ENCODE measurements at places on chromosomes 1 and 21.

DNA sequence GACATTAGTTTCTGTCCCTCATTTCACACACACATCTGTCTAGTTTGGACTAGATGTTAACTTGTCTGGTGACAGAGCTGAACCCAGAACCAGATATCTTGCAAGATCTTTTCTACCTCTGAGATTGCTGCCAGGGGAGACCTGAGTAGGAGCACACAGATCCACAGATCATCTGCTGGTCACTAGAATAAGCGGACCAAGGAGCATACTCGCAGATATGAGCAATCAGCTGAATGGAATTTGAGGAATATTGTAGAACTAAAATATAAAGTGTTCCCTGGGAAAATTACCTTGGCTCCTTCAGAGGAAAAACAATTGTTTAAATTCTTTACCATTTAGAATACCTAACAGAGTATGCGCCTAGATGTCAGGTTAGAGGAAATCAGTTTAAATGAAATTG is 90.7 kb downstream of the TNFSF18 start:
- no peak for DNase-seq

- no peak for DNase-seq
Measured at GRCh38 chr1:153293480-153293775, 19.3 kb downstream of the PGLYRP3 start.

GRCh38 chr1:37480581-37481288 is 6.4 kb downstream of the ZC3H12A start:
- no peak for DNase-seq

DNA sequence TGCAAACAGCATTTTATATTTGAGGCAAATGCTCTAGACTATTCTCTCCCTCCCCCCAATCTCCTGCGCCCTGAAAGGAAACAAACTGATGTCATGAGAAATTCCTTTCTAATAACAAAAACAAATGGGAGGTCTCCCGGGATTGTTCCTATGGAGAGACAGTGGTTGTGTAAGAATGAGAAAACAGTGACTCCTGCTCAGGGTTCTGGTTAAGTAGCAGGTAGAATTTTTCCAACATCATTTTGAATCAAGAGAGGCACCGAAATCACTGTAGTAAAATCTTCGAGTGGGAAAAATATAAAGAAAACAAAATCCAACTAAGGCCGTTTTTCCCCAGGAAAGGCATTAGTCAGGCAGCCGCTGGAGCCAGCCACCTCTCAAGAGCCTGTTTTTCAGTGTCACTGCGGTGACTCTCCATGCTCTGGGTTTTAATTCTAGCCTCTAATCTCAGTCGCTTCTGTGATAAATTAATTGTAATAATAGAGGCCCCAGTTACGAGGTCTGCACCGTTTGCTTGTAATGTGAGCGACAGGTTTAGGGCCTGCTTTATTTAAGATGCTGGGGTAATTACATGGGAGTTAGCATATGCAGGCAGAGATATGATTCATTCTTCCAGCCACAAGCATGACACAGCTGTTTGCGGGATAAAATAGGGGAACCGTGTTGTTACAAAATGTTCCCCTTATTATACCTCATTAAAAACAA is 80.3 kb downstream of the RNF220 start:
- no peak for DNase-seq

- DNase-seq: no peak
Measured at GRCh38 chr1:18637511-18637960, 6.9 kb downstream of the PAX7 start.

GRCh38 chr1:84143796-84144565 is at the start of gene PRKACB:
Gene PRKACB, plus strand, starts transcription at chr1:84144271. Its CDS starts 91 bp downstream, at chr1:84144362.
- DNase-seq: no peak

DNA sequence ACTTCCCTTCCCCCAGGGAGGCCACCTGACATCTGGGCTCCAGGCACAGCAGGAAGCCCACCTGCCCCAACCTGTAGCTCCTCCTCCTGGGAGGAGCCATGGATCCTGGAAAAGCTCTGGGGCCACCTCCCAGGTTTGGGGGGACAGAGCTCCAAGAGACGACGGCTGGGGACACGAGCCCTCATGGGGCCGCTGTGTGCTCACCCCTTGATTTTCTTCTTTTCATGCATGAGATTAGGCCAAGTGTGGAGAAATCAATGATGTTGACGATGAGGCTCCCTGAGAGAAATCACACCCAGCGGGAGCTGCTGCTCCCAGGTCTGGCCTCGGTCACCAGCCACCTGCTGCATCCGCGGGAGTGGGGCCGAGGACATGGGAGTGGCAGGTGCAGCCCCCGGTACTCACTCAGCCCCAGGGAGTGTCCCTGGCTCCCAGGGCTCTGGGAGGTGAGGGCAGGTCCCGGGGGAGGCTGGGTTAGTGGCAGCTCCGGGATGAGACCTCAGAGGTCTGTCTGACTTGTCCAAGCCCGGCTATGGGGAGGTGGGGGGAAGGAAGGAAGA is 8.7 kb downstream of the TNFRSF14 start:
- no peak for DNase-seq

DNA sequence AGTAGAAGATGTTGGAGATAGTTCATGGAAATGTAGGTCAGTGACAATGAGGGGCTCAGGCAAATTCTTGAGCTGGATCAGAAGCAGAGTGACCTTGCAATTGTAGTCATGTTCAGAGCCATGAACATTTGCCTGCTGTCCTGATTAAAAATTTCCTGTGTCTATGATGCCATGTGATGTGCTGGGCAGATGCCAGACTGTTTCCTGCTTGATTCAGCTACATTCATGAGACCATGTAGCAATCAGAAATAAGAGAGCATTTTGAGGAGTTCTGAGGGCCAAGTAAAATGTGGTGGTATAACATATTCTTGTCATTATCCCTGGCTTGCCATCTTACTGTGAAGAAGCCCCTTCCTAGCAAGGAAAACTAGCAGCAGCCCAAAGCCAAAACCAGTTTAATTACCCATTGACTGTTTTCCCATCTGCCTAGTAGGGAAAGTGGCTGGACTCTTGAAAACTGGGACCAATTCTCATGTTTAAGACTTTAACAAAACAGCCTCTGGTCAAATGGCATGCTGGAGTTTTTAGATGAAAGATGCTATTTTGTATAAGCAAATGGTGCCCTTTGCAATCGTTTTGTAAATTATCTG is 118.3 kb downstream of the NOS1AP start:
- DNase-seq: no peak

DNA sequence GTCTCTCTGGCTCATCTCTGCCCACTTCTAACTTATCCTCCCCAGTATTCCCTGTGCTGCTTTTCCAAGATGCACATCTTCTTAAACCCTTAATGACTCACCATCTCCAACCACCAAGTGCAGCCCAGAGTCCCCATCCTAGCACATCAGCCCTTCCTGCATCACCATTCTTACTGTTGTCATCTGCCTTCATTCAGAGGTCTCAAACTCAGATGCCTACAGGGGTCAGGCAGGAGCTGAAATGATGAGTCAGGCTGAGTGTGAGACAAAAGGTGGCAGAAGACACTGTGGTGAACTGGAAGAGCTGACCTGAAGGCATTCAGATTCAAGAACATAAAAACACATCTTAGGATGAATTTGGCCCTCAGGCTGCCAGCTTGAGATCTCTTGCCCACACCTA is 34.6 kb downstream of the OLFML2B start:
- DNase-seq: no peak

DNA sequence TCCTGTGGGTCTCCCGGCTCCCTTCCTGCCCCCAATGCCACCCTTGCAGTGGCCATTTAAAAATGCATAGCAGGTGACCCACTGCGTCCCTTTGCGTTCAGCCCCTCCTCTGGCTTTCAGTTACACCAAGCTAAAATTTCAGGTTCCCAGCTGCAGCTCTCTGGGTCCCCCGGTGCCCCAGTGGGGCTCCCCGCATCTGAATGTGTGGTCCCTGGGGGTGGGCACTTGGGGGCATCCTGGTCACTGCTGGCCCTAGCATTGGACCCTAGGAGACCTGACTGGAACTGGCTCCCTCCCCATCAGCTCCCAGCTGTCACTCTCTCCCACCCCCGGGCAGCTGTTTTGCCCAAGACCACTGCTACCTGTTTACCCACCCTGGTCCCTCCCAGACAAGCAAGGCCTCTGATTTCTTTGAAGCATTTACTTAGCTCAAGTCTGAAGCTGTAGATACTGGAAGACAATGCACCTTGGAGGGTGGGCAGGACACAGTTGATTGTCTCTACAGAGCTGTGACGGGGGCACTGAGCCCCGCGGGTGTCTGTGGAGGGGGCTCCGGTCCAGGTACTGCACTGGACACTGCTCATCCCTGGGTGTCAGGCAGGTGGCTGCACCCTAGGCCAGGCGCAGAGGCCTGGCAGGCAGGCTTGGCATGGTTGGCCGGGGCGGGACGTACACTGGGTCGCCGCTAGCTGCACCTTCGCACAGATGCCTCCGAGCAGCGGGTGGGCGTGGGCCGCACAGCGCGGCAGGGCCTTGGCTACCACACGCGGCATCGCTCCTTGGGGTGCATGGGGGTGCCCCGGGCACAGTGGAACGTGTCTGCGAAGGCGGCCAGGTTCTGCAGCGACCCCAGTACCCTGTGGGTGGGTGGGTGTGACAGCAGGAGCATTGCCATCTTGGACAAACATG is 3.9 kb downstream of the PRXL2B start:
- no peak for DNase-seq

- no peak for DNase-seq
Measured at GRCh38 chr1:161373442-161373841, 5.8 kb upstream of the CFAP126 start.

DNA sequence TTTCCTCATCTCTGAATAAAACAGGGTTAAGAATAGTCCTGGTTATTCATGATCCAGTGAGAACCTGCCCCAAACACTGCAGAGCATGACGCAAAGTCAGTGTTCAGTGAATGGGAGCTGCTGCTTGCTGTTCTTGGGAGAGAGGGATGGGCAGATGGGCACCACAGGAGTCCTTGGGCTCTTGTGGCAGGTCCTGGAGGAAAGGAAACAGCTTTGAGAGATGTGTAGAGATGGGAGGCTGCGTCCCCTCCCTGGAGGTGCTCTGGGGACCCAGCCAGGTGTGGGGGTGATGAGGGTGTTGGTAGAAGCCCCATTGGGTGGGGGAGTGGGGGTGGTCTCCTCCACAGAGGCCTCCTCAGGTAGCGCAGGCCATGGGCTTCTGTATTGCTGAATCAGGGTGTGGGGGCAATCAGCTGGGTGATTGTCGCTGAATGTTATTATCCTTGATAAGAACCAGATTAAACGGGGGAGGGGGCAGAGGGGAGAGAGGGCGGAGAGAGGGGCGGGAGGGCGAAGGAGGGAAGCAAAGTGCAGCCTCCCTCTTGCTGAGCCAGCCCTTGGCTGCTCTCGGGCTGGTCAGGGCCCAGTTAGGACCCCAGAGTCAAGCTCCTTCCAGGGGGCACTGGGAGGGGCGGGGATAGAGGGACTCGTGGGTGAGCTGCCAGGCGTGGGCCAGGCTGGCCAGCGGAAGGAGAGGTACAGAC is 22.9 kb upstream of the CASZ1 start:
- DNase-seq: no peak
